Activated CD8-positive, alpha-beta memory T cell treated with anti-CD3 and anti-CD28 coated beads, Interleukin-2, amount 50 U/mL, for 48 hours (primary cell): ENCODE measurements at places on chromosomes 12 and 14.

DNA sequence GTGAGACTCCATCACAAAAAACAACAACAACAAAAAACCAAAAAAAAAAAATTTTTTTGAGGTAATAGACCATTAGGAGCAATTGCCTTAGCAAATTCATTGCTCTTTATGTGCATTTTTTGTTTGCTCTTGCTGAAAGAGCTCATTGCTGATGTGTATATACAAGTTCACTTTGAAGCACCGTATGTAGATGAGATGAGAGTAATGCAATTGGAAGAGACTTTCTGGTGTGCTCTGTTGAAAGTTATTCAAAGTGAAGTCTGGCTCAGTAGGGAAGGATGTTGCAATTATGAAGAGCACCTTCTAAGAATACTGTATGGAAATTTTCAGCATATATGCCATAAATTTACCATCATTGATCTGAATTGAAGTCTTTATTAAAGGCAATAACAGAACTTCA lies 46.7 kb upstream of the KLRD1 start:
- no peak for DNase-seq

DNA sequence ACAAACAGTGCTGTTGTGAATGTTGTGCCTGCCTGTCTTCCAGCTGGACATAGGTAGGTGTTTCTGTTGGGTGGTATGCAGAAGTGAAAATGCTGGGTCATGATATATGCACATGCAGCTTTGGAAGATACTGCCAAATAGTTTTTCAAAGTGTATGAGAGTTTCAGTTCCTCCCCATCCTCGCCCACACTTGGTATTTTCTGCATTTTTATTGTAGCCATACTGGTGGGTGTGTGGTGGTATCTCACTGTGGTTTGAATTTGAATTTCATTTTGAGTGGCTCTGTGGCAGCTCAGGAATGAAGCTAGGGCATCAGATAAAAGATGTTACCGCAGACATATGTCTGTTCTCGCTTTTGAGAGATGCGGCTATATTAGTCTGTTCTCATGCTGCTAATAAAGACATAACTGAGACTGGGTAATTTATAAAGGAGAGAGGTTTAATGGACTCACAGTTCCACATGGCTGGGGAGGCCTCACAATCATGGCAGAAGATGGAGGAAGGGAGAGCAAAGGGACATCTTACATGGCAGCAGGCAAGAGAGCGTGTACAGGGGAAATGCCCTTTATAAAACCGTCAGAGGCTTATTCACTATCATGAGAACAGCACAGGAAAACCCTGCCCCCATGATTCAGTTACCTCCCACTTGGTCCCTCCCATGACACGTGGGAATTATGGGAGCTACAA lies 183.1 kb downstream of the CAND1 start:
- no peak for DNase-seq

DNA sequence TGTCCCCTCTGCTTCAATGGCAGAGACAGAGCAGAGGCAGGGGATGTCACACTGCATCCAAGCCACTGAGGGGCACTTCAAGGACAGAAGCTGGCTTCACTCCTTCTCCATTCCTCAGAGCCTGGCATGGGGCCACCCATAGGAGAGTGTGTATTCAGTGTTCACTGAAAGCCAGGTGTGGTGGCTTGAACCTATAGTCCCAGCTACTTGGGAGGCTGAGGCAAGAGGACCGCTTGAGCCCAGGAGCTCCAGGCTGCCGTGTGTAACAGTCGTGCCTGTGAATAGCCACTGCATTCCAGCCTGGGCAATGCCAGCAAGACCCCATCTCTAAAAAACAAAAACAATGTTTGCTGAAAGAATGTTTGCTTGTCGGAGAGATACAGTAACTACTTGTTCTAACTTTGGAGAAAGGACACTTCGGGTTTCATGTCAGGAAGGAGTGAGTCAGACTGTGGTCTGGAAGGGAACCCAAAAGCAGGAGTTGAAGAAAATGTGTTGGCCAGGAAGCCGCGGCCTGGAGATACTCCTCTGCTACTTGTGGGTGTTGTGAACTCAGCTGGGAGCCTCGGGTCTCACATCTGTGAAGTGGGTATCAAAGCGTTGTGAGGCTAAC lies 43.4 kb downstream of the ELK3 start:
- DNase-seq, result peak; percentile 70

GRCh38 chr14:92590941-92591340 lies 77.4 kb downstream of the RIN3 start:
- no peak for DNase-seq

- no peak for DNase-seq
Observed at GRCh38 chr12:74337951-74338350, 199.7 kb upstream of the ATXN7L3B start.

DNA sequence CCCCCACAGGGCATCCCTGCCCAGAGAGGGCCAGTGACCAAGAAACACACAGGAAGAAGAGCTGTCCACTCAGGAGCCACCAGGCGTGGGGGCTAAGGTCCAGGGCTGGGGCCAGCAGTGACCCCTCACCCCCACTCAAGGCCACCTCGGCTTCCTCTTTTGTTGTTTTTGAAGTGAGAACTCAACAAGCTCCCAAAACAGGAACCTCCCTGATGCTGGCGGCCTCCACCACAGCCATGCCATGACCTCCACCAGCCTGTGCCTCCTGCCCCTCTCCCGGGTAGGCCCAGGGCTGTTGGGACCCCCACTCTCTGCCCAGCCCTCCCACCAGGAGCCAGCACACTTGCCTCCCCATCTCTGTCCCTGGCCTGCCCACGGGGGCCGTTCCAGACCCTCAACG lies 7.8 kb downstream of the AKT1 start:
- DNase-seq, result no peak
